ENCODE measurements at places on chromosomes 4 and X.

- DNase-seq, result no peak
Measured at GRCh38 chrX:106467422-106467821, 144.4 kb upstream of the RADX start.

DNA sequence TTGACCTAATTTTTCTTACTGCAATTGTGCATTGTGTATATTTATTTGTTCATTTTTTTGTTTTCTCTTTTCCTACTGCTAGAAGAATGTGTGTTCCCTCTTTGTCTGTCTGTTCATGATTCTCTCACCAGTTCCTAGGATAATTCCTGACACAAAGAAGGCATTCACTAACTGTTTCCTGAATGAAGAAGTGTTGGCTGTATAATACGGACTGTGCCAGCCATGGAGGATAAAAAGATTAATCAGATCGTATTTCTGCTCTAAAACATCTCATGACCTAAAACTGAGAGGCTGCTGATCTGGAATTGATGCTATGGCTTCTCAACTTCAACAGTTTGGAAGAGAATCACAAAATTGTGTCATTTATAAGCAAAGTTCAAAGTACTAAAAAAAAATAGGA lies 563.1 kb upstream of the FRG1 start:
- no peak for DNase-seq

DNA sequence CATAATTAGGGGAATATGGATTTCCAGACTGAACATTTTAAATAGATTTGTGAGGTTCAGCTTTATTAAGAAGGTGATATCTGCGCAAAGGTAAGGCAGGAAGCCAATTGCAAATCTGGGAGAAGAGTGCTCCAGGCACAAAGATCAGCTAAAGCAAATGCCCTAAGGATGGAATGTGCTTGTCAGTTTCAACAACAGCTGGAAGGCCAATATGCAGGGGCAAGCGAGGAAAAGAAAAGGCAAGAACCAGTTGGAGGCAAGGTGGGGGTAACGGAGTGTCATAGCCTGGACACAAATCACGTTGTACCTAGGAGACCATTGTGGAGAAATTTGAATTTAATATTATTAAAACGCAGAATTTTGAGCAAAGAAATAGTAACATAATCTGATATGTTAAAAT lies 1710.3 kb upstream of the PCDH7 start:
- DNase-seq, result no peak

- no peak for DNase-seq
Measured at GRCh38 chr4:159071969-159072765, 30.7 kb upstream of the RAPGEF2 start.

DNA sequence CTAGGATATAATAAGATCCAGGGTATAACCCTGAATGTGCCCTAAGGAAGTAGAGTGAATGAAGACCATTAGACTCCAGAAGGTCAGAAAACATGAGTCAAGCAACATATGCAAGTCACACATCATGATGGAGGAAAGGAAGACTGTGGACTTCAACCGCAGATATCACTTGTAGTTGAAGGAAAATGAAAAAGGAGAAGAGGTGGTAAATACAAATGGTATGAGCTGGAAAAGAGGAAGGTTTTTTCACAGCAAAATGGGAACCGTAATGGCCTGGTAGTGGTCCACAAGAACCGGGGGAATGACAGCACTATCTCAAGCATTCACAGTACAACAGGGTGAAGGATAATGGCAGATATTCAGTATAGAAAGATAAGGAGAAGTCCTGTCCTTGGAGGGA lies 5.2 kb upstream of the SCFD2 start:
- DNase-seq, result no peak

DNA sequence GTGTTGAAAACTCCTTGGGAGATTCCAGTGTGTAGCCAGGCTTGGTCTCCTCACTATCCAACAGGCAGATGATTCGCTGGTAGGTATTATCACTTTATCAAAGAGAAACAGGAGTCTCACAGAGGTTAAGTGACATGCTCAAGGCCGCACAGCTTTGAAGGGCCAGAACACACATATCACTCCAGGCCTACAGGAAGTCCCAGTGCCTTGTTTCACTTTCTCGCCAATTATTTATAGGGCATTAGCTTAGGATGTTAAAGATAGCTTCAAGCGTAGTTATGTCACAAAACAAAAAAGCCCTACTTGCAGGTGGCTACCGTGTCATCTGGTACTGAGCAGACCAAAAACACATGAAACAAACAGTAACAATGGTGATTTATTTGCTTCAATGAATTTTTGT lies 13.2 kb downstream of the ATP8A1 start:
- DNase-seq, result no peak

DNA sequence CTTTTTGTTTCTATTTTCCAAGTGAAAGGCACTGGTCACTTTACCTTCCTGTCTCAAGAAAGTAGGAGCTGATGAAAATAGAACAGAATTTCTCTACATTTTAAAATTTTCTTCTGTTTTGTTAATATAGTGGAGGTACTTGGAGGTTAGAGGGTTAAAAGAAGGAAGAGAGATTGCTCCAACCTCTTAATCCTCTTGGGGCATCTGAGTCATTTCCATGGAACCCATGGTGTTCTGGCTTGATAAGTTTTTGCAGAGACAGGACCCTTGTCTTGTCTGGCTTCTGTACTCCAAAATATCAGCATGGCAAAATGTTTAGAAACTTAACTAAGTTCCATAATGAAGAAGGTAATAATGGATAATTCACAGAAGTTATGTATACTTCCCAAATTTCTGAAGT lies 727.2 kb downstream of the C4orf33 start:
- no peak for DNase-seq

- DNase-seq, result no peak
Measured at GRCh38 chr4:43234626-43235415, 342.3 kb downstream of the GRXCR1 start.

DNA sequence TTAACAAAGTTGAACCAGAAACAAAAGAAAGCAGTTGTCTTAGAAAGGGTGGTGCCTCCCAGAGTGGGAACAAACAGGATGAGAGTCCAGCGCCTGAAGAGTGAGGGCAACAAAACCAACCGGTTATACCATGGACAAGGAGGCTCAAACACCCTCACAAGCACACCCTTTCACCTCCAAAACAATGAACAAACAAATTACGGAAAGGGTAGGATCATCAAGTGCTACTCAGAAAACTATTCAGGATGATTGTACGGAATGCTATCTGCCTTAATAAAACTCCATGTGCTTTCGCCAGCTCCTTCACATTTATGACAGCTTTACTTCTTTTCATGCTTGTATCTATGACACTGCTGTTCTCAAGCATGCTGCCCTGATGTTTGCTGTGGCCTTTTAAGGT lies 26.8 kb downstream of the SLC39A8 start:
- no peak for DNase-seq

DNA sequence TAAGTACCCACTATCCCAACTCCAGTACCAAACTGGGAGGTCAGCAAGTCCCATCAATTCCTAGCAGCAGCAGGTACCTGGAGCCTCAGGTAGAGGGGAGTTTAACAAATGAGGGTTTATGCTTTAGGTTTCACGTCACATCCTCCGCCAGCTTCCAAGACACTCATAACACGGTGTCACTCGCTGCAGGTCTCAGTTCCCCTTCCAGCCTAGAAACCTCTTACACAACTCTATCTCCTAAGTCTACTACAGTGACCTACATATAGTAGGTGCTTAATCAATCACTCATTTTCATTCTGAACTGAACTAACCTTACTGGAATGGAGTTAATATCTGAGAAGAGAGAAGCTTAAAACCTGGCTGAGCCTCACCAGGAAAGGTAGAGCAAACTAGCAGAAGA lies 96.0 kb downstream of the EFHC2 start:
- DNase-seq, result no peak

DNA sequence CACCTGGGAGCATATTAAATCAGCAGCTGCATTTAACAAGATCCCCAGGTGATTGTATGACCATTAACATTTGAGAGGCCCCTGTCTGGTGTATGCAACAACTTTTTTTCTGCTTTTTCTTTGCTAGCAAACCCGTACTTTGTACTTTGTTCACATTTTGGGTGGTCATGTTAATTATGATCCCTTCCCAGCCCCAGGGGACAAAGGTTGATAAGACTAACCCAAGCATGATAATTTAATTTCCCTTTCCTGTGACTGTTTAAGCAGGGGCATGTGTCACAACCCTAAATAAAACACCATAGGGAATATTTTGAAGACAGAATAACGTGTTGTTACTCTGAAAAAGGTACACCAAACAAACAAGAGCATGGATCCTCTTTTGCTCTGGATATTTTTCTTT lies 332.0 kb downstream of the PCDH18 start:
- DNase-seq, result no peak

DNA sequence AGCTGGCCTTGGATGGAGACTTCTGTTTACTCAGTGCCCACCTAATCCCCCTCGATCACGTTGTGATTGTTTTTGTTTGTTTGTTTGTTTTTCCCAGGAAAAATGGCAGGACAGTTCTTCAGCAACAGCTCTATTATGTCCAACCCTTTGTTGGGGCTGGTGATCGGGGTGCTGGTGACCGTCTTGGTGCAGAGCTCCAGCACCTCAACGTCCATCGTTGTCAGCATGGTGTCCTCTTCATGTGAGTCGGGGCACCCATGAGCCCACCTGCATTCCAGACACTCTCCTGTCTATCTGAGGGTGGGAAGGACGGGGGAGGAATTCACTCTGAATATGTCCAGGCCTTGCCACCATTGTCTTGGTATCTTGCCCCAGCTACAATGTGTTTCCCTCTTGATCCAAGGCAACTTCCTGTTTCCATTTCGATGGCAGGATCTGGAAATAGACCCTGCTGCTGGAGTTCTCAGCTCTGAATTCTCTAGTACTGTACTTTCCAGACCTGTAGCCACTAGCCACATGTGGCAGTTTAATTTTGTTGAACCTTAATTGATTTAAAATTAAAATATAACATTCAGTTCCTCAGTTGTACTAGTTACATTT lies 10.5 kb downstream of the SLC34A2 start:
- no peak for DNase-seq

DNA sequence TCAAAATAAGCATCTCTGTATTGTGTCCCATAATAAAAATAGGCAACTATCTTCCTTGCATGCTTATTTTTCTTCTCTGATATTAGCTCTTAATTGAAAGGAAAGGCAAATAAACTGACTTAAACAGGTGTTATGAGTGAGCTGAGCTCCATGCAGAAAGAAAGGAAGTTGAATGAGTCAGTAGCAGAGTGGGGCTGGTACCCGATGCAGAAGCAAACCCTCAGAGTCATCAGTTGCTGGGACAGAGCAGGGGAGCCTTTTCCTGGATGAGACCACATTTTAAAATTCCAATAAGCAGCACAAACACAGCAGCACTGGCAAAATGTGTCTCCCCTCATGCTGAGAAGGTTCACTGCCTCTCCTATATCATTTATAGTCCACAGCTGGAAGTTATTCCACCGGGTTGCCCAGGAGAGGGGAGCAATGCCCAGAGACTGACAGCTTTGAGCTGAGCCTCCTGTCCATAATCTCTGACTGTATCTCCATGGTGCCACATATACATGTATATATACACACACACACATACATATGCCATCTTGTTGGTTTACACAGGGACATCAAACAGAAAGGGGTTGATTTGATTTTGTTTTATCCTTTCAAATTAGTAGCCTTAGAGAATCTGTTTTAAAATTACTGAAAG lies 274.3 kb upstream of the PPARGC1A start:
- DNase-seq, result no peak

- no peak for DNase-seq
Measured at GRCh38 chrX:10009741-10010140, 42.6 kb downstream of the CLDN34 start.

GRCh38 chr4:81891005-81891996 lies 419.6 kb upstream of the RASGEF1B start:
- DNase-seq, result no peak

DNA sequence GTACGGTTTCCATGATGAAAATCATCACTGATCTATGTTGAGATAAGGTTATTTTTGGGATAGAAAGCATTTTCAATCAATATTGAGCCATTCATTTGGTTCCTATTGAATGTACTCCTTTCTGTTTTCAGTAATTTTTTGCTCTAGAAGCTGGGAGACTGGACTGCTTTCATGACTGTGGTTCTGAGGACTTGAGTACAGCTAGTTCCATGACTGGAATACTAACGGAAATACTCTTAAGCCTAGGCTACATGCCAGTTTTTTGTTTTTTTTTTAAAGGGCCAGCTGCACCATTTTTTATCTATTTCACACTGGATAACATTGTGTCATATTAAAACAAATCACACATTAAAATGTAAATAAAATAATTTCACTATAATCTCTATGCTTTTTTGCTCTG lies 16.7 kb downstream of the PRR32 start:
- no peak for DNase-seq

- DNase-seq, result no peak
Measured at GRCh38 chr4:108029731-108030130, 40.0 kb downstream of the HADH start.

DNA sequence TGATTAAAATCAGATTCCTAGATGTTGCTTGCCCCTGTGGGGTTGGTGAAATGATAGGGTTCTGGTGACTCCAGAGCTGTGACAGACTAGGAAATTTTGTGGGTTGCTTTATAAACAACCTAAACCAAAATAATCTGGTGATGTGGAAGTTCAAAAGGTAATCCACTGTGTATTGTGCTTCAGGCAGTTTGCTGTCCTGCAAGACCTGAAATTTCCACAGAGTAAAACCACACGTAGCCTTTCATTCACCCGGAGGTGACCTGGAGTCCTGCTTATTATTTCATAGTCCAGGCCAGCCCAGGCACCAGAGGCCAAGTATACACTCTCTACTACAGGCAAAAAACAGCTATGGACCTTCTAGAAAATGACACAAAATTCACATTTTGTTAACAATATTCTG lies 114.6 kb upstream of the CBR4 start:
- DNase-seq, result no peak

- no peak for DNase-seq
Measured at GRCh38 chr4:151430740-151431457, 21.9 kb downstream of the FHIP1A start.

DNA sequence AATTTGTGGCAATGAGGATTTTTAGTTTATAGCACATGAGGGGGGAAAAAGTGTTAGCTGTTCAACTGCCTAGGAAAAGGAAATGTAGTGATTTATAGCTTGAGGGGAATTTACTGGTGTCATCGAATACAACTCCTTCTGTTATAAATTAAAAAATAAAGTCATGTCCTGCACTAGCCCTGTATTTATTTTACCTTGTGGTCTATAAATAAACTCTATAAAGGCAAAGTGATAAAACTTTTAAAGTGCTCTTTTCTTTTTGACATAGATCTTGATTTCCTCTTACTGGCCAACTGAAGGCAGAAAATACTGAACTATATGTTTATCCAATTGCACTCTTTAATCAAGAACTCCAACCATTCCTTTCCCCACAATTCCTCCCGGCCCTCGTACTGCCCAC lies 672.1 kb upstream of the SLIT2 start:
- DNase-seq, result no peak

DNA sequence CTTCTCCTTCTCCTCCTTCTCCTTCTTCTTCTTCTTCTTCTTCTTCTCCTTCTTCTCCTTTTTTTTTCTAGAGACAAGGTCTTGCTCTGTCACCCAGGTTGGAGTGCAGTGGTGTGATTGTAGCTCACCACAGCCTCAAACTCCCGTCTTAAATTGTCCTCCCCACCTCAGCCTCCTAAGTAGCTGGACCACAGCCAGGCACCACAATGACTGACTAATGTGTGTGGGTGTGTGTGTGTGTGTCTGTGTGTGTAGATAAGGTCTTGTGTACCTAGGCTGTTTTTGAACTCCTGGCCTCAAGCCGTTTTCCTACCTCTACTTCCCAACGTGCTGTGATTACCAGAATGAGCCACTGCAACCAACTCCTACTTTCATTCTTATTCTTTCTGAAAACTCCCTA lies 390.9 kb downstream of the ADAM29 start:
- DNase-seq, result no peak

Measured in amygdala (tissue), 56 donors.